ENCODE measurements at places on chromosomes 16 and 17.

GRCh38 chr16:46922239-46922638 is 38.1 kb downstream of the GPT2 start:
- no peak for DNase-seq

- DNase-seq: no peak
Measured at GRCh38 chr16:26643519-26643918, 423.2 kb upstream of the C16orf82 start.

- DNase-seq: no peak
Measured at GRCh38 chr17:3993493-3994220, 29.4 kb upstream of the ATP2A3 start.

- DNase-seq: no peak
Measured at GRCh38 chr16:3983081-3983520, 102.6 kb upstream of the CREBBP start.

DNA sequence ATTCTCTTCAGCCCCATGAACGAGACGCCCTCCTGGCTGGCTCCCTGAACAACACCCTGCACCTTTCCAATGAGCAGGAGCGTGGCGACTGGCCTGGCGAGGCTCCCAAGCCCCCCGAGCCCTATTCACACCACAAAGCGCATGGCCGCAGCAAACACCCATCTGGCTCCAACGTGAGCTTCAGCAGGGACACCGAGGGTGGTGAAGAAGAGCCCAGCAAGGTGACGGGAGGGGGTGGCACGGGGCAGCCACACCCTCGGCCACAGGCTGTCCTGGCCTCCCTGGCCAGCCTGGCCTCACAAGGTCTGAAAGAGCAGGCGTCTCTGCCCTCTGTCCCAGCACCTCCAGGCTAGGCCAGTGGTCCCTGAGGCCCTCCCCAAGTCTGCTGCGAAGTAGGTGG is 23.7 kb downstream of the CASKIN2 start:
- DNase-seq: no peak

- DNase-seq: peak; percentile 33
Measured at GRCh38 chr16:31487720-31488467, 5.0 kb downstream of the SLC5A2 start.

GRCh38 chr16:49472598-49472997 is 99.0 kb downstream of the C16orf78 start:
- DNase-seq: no peak

DNA sequence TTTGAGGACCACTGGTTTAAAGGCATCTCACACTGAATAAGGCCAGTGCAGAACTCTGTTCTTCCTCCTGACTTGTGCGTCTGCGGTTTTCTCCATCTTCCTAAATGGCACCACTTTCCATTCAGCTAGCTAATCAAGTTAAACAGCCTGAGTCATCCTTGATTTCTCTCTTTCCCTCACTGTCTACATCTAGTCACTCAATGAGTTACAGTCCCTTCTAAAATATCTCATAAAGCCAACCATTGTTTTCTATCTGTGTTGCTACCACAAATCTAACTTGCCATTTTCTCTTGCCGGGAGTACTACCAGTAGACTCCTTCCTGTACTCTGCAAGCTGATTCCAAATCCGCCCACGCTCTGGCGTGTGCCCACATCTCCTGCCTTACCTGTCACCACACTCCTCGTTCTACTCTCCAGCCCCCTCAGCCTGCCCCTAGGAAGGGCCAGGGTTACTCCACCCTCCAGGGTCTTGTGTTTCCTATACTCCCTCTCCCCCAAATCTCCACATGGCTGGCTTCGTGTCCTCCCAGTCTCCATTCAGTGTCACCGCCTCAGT is 324.5 kb downstream of the SNX29 start:
- DNase-seq: no peak

DNA sequence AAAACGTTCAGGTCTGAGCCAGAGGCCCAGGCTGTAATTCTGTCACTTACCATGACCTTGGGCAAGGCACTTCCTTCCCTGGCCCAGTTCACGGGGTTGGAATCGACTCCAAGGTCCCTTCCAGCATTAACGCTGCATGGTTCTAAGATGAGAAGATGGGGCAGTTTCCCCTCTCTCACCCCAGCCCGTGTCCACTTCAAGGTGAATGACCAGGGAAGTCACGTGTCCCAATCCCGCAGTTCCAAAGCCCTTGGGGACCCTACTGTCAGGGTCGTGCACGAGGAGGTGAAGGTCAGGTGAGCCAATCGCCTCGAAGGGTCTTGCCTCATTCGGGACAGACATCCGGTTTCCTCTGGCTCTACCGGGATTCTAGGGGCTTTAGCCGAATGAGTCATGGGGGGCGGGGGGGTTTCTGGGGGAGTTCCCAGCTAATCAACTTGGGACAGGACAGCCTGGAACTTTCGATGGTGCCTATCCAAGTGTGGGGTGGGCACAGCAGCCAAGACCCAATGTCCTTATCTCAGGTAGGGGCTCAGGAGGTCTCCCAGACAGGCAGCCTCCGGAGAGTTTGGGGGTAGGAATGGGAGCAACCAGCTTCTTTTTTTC is 762 bp upstream of the CSF3 start:
- DNase-seq: no peak

DNA sequence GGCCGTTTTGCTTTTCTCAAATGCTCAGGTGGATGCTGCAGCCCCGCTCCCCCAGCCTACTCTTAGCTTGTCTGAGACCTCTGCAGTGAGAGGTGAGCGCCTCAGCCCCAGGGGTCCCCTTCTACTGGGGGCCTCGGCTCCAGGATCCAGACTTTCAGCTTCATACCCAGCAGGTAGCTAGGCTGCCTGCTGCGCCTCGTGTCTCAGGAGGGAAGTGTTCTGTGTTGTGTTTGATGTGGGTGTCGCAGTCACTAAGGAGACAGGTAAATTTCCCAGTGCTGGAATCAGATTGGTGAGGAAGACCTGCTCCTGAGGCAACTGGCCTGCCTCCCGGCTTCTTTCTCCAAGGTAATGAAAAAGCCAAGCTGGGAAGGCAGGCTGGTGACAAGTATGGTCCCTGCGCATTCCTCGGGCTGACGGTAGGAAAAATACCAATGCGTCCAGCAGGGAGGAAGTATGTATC is 604.0 kb upstream of the SALL1 start:
- DNase-seq: no peak

DNA sequence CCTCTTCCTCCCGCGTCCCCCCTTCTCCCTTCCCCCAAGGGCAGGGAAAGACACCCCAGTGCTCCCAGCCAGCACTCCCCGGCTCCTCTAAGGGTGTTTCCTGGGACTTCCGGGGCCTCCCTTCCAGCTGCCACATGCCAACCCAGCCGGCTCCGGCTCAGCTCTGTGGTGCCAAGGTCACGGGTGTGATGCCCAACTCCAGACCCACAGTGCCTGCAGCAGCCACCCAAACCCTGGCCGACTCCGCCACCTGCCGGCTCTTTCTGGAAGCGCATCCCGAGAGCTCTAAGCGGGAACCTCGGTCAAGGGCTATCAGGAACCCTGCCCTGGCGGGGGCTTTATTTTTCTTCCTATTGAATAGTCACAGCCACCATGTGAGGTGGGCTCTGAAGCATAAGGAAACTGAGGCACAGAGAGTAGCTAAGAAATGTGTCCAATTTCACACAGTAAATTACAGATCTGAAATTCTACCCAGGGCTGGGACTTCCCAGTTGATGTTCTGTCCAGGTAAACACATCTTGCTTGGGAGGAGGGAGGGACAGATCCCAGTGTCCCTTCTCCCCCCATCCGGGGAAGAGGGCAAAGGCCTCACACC is 3.3 kb upstream of the PPP1R1B start:
- peak; percentile 87 for DNase-seq

DNA sequence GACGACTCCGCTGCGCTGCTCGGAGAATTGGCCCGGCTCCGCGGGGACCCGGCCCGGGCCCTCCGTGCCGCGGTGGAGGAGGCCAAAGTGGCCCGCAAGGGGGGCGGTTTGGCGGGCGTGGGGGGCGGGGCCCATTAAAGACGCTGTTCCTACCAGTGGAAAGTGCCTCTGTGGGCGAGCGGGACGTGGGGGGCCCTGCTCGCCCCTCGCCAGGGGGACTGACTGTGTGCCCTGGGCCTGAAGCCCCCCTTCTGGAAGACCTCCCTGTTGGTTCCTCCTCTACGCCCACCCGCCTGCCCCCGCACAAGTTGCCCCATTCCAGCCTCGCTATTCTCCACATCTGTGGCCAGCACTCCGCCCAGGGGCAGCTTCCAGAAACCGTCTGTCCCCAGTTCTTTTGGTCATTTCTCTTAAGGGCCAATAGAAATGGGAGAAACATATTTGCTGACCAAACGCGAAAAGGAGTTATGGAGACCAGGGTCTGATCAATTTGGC is 1.9 kb upstream of the FGF11 start:
- DNase-seq: no peak

DNA sequence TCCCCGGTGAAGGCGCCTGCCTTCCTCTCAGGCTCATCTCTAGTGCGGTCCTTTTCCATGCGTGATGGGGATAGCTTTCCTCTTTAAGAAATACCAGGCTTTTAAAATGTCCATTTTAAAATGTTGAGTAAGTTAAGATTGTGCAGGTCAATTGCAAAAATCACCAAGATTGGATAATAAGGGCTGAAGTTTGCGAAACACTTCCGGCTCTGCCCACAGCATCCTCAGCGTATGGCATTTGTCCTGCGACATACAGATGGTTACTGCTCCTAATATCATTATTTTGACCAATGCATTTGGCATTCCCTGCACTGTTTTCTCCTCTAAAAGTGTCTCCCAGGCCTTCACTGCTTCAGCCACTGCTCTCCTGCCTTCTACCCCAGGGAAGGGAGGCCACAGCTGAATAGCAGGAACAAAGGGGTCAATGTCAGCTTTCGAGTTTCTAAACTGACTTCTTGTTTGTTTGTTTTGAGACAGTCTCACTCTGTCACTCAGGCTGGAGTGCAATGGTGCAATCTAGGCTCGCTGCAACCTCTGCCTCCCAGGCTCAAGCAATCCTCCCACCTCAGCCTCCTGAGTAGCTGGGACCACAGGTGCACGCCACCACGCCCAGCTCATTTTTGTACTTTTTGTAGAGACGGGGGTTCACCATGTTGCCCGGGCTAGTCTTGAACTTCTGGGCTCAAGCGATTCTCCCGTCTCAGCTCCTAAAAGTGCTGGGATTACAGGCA is 91.9 kb downstream of the CRISPLD2 start:
- no peak for DNase-seq

DNA sequence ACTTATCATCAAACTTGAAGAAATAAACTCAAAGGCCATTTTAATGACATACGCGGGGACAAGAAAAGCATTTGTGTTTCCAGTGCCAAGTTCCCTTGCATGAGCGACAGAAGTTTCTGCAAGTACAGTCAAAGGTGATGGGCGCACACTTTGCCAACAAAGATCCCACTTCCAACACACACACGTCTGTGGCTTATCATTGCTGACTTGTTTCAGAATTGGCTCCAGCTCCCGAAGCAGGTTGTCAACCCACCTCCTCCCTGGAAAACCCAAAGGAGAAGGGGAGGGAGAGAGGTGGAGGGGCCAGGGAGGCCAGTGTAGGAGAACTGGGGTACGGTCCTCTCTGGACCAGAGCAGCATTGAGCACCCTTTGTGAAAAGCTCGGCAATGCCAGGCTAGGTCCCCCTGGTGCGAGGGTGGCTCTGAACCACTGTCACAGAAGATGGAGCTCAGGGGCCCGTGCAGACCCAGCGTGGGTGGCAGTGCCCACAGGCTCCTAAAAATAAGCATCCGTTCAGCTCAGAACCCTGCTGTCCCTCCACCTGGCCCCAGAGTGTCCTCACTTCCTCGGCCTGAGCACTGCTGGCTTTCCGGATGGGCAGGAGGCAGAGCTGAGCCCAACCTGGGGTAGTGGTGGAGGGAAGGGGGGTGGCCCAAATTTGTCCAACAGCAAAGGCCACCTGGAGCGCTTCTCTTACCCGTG is 33.2 kb downstream of the RBFOX3 start:
- no peak for DNase-seq

GRCh38 chr17:40514013-40514875 is 12.8 kb upstream of the TNS4 start:
- DNase-seq: no peak

- no peak for DNase-seq
Measured at GRCh38 chr16:47047524-47048203, 74.2 kb upstream of the DNAJA2 start.

DNA sequence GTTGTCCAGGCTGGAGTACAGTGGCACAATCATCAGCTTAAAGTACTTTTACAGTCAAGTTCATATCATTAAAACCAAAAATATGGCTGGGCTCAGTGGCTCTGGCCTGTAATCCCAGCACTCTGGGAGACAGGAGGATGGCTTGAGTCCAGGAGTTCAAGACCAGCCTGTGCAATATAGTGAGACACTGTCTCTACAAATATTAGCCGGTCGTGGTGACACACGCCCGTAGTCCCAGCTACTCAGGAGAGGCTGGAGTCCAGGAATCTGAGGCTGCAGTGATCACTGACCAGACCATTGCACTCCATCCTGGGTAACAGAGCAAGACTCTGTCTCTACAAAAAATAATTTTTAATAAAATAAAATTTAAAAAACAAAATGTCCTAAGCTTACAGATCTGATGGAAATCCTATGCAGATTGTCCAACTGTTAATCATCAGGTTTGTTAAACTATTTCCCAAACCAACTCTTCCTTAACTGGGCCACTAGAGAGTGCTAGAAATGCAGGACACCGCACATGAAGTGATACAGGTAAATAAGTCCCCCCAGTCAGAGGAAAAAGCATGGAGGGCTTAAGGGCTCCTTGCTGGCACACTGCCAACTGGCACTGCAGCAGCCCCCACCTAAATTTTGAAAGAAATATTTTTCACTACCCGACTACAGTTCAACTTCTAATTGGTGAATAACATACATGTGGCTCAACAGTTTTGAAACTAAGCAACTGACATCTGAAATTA is 2.8 kb downstream of the USP22 start:
- DNase-seq: no peak

- no peak for DNase-seq
Measured at GRCh38 chr17:45962221-45962972, 36.7 kb upstream of the STH start.

DNA sequence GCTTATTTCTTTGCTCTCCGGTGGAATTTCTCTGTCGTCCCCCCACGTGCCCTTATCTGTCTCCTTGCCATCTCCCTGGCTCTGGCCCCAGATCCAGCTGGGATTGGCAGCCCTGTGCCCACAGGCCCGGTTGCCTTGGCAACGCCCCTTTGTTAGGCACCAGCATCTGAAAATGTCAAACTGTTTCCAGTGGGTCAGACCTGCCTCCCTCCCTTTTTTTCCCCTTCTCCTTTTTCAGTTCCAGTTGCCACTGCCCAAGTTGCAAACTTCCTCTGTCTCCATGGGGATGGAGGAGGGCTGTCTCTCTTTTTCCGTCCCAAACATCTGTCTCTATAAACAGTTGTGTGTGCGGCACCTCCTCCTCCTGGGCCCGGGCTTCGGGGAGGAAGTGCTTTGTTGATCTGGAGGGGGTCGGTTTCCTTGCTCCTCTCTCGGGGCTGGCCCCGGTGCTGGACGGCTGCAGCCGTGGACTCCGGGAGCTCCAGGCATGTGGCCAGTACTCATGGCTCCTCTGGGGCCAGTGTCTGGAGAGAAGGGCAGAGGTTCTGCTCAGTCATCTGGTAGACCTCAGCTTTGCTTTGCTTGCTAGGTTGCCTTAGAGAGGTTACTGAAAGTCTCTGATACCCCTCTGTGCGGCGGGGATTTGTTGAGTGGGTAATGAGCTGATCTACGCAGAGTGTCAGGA is 35.3 kb downstream of the SOCS3 start:
- DNase-seq: no peak

DNA sequence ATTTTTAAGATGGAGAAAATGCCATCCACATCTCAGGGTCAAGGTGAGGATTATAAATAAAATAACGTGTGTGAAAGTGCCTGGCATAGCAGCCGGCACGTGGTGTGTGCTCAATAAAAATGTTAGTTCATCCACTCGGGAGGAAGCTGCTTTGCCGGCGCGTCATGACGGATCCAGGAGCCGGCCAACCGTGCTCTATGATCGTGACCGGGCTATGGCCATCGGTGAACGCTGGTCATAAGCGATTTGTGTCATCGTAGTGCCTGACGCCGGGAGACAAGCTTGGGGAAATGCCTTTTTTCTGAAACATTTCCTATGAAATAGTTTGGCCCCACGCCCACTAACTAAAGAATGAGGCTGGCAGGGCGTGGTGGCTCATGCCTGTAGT is 74.0 kb downstream of the CMC2 start:
- DNase-seq: no peak

Data from stimulated activated CD8-positive, alpha-beta memory T cell treated with anti-CD3 and anti-CD28 coated beads, Interleukin-7, amount 100 ng/mL, for 24 hours (primary cell).